ENCODE measurements at places on chromosomes 4 and X.

DNA sequence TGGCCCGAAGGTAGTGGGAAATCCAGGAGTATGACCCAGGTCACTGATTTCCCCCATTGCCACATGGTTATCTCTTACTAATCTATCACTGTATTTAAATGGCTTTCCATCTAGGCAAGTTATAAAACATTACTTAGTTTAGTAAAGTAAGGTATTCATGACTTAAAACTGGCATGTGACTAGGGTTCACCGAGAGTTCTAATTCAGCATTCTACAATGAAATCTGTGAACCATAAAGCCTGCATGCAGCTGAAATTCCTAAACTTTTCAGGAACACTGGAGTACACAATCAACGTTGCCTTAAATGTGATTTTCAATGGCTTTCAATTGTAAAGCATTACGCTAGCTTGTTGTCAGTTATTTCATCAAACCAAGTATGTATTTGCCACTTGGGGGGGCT, 22.7 kb upstream of the PRPS2 start:
- DNase-seq, result no peak

DNA sequence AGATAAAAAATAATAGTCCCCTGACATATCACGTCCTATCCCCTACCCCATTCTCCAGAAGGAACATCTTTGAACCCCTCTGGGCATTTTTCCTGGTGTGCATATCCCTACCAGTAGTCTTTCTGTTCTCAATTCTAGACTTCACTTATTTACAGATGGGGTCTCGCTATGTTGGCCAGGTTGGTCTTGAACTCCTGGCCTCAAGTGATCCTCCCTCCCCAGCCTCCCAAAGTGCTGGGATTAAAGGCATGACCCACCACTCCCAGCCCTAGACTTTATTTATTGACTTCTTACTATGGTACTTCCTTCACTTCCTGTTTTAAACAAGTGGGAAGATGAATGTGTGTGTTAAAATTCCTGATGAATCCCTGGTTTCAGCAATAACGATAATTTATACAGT, 612 bp upstream of the RRAGB start:
- DNase-seq, result no peak

DNA sequence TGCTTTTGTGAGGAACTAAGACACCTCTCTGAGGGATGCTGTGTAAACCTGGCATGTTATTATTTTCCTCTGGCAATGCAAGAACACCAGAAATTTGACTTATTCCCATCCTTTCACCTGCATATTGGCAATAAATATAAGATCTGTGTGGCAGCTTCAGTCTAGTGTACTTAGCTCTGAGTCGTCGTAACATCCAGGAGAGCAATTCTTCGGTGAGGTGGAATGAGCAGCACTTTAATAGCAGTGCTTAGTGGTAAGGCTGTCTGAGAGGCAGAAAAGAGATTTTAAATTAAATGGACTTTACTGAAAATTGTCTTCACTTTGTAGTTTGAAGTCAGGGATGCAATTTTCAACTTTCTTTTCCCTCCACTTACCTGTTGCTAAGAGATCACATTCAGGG, 344.9 kb downstream of the PCDH7 start:
- DNase-seq, result no peak

DNA sequence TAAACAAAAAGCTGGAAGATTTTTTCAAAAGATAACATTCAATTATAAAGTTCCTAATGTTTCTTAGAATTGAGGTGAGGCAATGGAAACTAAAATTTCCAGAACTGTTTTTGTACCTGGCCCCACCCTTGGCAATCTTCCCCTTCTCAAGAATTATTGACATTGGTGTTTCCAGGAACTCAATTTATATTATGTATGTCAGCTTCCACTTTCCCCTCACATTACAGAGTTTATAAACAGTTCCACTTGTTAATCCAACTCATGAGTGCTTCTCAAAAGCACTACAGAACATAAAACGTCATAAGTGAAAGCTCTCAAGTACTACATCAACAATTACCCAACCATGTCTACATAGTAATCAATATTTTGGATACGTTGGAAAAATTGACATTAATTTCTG, 107.4 kb downstream of the FAM13A start:
- no peak for DNase-seq

GRCh38 chr4:7627251-7628250, 192.8 kb upstream of the PSAPL1 start:
- no peak for DNase-seq

DNA sequence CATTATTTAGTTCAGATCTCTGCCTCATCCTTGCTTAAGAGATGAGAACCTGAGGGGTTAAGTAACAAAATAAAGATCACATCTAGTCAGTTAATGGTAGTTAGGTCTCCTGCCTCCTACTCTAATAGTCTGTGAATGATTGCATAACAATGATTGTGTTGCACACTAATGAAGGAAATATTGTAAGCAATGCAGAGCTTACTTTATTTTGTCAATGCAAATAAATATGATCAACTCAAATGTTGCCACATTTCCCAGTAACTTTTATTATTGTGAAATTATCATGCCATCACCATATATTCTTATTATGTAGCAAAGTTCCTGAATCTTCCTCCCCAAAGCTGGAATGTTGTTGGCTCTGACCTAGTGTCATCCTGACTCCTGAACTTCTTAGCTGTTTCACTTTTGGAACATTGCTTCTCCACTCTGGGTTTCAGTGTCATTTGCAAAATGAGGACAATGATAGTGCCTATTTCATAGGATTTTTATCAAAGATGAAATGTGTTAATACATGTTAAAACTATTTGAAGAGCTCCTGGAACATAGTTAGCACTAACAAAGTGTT, 17.0 kb upstream of the GABRA4 start:
- no peak for DNase-seq

DNA sequence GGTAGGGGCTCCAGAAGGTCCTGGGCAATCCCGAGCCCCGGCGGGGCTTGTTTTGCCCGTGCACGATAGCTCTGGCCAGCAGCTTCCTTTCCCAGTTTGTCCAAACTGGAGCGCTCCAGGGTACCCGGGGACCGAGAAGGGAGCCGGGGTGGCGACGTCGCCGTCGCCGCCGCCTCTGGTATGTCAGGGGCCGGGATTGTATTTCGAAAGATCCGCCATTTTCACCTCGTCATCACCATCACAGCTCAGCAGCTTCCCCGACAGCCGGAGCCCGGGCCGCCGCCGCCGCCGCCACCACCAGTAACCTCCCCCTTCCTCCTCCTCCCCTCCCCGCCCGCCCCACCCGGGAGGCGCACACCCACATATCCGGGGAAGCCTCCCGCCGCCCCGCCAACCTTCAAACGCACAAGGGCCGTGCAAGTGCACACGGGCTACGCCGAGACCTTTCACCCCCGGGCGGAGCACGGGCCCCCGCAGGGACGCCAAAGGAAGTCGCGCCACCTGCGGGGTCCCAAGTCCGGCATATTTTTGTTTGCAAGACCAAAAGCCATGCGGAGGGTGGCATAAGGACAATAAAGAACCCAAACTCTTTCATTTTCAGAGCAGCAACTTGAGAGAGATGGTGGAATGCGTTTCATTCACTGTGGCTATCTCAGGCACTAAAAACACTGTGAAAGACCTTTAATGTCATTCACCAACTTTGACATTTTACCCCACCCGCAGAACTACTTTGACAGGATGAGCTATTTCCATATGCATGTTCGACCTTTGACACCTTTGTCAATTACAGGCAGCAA, at the start of gene LIN54:
TSS of gene LIN54 (minus strand) at position 302 of the 797 bp plus-strand sequence. CDS start 25,979 bp downstream, outside the sequence.
- peak; percentile 62 for DNase-seq

DNA sequence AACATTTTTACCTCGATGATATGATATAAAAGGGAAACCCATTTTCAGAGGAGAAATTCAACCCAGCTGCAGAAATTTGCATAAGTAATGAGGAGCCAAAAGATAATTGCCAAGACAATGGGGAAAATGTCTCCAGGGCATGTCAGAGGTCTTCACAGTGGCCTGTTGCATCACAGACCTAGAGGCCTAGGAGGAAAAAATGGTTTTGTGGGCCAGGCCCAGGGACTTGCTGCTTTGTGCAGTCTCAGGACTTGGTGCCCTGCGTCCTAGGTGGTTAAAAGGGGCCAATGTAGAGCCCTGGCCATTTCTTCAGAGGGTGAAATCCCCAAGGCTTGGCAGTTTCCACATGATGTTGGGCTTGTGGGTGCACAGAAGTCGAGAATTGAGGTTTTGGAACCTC, 106.9 kb downstream of the CPXCR1 start:
- no peak for DNase-seq

- no peak for DNase-seq
These were observed 230.5 kb upstream of the PUDP start for GRCh38 chrX:7378406-7378805.

GRCh38 chr4:93436000-93436626, 392.4 kb upstream of the ATOH1 start:
- no peak for DNase-seq

- DNase-seq, result no peak
These were observed 1157.5 kb upstream of the PABPC4L start for GRCh38 chr4:135359128-135359527.

DNA sequence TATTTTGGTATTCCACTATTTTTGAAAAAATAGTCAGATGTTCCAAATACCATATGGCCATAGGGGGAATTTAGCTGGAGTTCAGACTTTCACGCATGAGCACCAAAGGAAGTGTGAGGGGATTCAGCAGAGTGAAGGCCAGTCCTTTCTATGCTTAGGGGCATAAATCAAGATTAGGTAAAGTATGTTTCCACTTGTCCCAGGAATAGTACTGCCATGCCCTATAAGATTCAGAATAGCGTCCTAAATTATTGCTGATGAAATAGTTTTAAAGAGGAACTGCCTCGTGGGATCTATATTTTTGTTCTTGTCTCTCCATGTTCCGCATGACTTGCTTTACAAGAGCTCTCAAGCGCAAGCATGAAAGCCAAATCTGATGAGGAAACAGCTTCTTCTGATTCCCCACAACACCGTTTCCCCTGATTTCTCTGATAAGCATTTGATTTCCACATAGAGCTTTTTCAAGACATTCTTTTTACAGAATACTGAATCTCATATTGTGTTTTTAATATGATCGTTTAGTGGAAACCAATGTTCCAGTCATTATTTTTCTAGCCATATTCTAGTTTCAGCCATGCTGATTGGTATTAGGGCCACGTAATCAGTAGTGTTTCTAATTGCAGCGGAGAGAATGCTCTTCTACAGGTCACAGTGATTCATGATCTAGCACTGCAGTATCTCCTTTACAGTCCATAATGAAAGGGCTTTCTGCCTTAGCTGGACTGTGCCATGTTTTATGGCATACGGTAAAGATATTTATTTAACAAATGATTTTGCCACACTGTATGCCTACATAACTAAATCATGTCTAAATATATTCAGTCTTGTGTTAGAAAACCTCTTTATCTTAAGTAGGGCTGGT, 492.3 kb downstream of the CENPC start:
- no peak for DNase-seq

DNA sequence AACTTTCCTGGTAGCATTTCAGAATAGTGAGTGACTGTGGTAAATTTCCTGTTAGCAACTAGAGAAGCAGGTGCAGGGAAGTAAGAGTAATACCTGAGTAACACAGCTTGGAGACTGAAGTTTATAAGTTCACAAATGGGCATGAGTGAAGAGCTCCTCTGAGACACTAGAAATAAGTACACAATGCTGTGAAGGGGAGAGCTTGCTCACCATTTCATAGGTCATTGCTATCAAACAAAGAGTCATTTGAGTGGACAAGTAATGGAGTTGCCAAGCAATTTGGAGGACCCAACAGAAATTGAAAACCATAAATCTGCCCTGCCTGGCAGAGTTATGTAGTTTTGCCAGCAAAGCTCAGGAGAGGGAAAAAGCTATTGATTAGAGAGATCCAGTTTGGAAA, 523.6 kb downstream of the TRAM1L1 start:
- no peak for DNase-seq

GRCh38 chr4:108980455-108981239, 217.8 kb upstream of the ETNPPL start:
- no peak for DNase-seq

DNA sequence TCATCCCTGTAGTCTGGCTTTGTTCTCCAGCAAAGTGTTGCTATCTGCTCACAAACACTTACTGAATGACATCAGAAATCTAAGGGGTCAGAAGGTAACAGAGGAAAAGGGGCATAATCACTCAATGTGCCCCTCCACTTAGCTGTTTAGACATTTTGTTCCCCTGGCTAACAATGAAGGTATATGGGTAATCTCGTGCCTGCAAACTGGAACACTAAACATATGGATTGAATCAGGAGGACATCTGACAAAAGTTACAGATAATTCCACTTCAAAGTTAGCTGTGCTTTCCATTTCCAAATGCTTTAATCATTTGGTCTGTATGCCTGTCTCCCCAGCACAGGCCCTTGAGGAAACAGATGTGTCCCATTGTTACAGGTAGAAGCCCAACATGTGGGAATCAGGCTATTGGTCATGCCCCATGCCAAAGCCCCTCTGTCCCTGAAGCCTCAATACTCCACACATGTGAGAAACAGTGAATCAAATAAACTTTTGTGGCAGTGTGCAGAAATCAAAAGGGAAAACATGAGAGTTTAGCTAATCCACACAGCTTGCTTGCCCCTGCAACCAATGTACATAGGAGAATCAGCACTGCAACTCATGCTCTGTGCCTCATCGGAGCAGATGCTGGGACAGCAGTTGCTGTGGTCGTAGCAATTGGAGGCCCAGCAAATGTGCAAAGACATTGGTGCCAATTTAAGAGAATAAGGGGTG, 111.7 kb downstream of the RNF150 start:
- DNase-seq, result peak; percentile 30

DNA sequence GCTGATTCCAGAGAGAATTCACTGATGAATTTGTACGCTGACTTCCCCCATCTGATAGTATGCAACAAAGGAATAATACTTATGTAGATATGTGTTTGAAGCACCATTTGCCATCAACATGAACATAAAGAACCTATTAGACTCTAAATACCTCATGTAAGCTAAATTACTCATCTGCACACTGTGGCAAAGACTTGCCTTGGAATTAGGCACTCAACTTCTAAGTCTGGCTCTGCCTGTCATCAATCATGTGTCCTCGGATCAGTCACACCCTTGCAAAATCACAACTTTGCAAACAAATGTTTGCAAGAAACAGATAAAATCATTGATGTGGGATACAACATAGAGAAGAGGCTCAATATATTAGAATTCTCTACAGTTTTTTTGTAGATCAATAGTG, 169.9 kb upstream of the LDB2 start:
- no peak for DNase-seq

DNA sequence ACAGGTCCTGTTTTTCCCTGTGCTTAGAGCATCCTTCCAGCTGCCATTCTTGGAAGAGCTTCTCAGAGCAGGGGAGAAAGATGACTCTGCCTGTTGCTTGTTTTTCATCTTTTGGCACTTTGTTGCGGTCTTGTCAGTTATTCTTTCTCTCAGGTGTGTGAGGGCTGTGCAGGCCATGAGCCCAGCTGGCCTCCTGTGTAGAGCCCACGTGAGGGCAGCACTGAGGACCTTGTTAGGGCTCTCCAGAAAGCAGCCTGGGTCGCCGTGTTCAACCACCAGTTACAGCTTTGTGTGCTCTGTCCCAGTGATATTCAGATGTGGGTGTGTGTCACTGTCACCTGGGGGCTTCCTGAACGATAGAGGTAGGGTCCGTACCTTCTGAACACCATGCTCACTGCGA, 52.8 kb downstream of the NOP14 start:
- DNase-seq, result peak; percentile 29

GRCh38 chr4:87117051-87117731, 103.2 kb downstream of the KLHL8 start:
- DNase-seq, result no peak
